ENCODE measurements at places on chromosomes 11 and 22.

DNA sequence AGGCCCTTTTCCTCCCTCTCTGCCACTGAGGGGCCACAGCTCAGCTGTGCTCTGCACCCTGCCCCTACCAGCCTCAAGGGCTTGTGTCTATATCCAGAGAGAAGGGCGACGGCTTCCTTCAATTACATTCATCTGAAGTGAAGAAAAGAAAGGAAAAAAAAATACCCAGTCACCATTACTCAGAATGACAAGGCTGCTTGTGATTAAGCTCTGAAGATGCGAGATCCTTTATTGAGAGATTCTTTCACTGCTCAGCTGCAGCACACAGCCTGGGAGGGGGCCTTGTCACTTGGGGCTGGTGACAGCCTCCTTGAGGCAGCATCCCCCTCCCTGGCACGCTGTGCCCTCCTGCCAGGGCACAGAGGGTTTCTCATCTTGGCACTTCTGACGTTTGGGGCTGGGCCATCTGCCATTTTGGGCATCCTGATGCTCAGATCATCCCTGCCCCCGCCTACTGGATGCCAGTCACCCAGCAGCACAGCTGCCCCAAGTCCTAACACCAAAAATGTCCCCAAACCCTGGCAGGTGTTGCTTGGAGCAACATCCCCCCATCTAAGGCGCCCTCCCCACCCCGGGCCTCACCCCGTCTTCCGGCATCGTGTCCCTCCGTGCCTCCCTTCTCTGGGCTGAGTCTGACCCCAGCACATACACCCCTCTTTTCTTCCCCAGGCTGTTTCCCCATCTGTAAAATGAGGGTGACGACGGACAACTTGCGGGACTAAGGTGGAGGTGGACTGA lies 1394.7 kb downstream of the BRD1 start:
- no peak for DNase-seq

- no peak for DNase-seq
Measured at GRCh38 chr22:30647536-30647935, 12.0 kb downstream of the SLC35E4 start.

GRCh38 chr11:120381401-120381800 lies 45.2 kb downstream of the ARHGEF12 start:
- DNase-seq, result no peak

DNA sequence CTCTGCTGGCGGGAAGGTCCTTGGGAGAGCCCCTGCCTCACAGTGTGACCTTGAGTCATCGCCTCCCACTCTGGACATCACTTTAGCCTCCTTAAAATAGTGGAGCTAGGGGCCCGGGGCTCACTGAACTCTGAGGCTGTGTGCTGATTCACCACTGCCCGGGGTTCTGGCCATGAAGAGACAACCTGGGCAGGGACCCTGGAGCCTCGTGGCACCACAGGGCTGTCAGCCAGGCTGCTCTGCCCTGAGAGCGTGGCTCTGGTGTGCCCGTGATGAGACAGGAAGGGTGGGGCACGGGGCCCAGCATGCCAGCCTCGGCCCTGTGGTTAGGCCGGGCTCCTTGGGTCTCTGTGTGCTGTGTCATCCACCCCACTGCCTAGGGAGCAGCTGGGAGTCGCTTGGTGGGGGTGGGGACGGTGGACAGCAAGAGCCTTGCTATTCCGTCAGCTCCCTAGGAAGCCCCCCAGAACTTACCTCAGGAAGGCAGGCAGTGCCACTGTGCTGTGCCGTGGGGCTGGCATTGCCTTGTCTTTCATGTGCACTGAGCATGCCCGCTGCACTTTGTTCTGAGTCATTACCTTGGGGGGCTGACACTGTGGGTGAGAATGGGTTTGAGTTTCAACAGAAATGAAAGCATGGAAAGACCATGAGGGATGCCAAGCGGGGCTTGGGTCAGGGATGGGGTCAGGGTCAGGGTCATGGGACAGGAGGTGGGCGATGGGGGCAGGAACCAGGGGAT lies 31.7 kb downstream of the TPCN2 start:
- no peak for DNase-seq

GRCh38 chr22:46660604-46661201 lies 40.5 kb downstream of the GRAMD4 start:
- peak; percentile 26 for DNase-seq

DNA sequence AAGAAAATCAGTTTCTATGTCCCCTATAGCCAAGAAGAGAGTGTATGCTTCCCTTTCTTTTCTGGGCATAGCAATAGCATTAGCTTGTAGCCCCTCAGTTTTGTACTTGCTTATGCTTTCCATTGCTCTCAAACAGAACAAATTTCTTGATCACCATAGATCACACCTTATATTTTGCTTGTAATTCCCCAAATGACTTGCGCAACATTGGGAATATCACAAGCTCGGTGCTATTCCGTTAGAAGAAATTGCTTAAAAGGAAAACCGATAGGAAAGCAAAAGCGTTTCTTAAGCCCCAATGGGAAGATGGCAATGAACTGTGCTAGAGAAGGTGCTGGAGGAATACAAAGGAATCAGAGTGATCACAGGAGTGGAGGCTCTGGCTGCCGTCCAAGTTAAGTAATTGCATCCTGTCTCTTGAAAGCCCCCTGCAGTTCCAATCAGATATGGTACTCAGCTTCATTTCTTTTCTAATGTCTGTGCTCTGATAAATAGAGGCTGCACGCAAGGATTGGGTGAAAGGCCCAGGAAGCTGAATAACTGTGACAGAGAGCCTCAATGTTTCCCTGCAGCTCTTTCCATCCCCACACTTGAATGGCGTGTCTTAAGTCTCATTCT lies 182.1 kb upstream of the KIRREL3 start:
- no peak for DNase-seq

- DNase-seq, result no peak
Measured at GRCh38 chr11:100682247-100682969, 4.7 kb upstream of the ARHGAP42 start.

DNA sequence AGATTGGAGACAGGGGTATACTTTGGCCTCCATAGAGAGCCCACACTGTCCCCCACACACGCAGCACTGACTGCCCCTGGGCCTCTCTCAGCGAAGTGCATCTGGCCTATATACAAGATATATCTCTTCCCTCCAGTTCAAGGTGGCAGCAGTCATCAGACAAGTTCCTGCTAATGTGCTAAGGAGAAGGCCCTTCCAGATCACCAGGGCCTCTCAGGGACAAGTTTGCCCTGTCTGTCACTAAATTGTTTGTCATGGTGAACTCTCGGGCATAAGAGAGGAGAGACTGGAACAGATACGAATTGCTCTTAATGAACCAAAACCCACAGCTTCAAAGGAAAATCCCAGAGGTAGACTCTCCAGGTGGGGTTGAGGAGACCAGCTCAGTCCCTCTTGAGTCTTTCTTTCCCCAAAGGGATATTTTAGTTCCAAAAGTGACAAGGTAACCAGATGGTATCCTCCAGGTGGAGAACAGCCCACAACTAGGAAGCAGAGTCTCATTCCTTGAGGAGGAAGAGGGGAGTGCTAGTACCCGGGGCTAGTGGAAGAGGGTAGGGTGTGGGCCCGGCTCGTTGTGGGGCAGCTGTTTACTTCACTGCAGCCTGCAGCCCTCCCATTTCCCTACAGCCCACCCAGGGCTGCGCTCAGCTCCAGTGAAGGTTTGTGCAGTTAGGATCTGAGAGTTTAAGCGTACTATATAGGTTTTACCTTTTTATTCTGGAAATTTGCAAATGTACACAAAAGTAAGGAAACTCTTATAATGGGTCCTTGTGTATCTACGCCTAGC lies 2.2 kb upstream of the SLC35C1 start:
- DNase-seq, result no peak

DNA sequence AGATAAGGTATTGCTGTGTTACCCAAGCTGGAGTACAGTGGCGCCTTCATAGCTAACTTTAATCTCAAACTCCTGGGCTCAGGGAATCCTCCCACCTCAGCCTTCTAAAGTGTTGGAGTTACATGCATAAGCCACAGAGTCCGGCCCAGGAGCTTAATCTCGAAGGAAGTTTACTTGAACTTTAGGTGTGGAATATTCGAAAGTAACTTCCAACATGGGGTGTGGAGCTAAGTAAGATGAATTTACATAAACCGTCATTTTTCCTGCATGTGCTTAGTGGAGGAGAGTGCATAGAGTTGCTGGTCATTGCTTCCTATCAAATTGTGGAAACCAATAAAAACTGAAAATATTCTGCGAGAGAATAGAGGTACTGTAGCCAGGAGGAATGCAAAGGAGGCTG lies 1.5 kb downstream of the ATG13 start:
- DNase-seq, result no peak

DNA sequence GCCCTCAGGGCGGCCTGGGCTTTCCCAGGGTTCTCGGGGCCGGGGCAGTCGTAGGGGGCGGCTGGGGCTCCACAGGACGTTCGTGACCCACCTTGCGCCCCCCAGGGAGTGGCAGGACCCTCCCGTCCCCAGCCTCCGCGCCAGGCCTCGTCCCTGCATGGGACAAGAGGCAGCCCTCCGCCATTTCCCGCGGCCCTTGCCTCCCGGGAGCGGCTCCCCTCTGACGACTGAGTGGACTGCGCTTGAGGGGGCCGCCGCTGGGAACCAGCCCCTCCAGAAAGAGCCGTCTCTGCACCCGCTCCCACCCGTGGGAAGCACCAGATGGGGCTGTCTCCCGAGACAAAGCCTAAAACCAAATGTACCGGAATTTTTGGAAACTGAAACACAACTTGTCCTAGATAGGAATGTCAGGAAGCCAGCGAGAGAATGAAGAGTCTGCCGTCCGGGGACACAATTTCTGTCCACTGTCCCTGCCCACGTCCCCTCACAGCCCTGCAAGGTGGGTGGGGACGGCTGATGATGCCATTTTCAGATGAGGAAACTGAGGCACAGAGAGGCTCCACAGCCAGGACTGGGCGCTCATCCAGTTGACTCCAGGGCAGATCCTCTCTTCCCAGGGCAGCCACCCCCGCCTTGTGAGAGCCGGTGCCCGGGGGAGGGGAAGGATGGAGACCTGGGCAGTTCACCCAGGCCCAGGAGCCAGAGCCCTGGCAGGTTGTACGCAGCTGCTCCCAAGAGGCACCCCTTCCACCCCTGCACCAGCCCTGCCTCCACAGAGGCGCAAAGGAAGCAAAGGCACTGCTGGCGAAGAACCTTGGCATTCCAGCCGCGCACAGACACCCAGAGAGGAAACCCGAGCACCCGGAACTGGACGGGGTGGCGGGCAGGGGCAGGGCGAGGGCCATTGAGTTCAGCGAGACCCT lies 18.1 kb upstream of the PICK1 start:
- DNase-seq, result no peak

DNA sequence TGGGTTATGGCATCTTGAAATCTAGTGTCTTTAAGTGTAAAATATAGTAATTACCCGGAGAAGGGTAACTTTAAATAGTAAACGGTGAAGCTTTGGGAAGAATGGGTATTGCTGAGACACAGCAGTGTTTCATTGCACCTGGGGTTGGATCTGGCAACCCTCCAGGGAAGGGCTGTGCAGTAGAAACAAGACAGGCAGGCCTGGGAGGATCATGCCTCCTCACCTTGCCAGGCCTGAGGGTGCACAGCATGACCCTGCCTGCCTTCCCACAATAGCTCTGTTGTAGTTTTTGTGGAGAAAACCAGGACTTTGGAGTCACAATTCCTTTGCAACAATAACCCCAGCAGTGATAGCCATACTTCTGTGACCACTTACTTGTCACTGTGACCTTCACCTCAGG lies 64.6 kb upstream of the ADSL start:
- no peak for DNase-seq

DNA sequence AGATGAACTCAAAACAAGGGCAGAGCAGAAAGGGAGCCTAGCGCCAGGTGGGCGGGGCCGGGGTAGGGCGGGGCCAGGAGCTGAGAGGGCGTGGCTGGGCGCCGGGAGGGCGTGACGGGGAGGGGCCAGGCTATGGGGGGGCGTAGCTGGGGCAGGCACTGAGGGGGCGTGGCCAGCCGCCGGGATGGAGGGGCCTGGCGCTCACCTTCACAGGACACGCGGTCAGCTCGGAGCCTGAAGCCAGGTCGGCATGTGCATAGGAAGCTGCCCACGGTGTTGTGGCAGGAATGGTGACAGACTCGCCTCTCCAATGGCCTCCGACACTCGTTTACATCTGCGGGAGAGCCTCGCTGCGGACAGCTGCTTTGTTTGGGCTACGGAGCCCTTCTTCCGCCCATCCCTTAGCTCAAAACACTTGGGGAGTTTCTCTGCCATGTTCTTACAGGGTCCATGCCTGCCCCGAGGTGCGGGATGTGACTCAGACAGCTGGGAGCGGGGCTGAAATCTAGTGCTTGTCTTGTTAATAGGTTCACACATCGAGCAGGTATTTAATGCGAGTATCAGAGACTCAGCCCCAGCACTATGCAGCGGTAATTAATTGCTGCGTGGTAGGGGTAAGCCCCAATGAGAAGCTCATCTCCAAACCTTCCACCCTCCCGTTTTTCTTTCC lies 13.4 kb downstream of the VWCE start:
- peak; percentile 2 for DNase-seq

GRCh38 chr11:78797559-78797958 lies 222.9 kb upstream of the NARS2 start:
- no peak for DNase-seq

- DNase-seq, result no peak
Measured at GRCh38 chr11:7486781-7487140, 1.5 kb downstream of the OLFML1 start.

- DNase-seq, result no peak
Measured at GRCh38 chr11:81365496-81365895, 1368.2 kb downstream of the FAM181B start.

- no peak for DNase-seq
Measured at GRCh38 chr22:41184679-41185078, 20.4 kb upstream of the L3MBTL2 start.

DNA sequence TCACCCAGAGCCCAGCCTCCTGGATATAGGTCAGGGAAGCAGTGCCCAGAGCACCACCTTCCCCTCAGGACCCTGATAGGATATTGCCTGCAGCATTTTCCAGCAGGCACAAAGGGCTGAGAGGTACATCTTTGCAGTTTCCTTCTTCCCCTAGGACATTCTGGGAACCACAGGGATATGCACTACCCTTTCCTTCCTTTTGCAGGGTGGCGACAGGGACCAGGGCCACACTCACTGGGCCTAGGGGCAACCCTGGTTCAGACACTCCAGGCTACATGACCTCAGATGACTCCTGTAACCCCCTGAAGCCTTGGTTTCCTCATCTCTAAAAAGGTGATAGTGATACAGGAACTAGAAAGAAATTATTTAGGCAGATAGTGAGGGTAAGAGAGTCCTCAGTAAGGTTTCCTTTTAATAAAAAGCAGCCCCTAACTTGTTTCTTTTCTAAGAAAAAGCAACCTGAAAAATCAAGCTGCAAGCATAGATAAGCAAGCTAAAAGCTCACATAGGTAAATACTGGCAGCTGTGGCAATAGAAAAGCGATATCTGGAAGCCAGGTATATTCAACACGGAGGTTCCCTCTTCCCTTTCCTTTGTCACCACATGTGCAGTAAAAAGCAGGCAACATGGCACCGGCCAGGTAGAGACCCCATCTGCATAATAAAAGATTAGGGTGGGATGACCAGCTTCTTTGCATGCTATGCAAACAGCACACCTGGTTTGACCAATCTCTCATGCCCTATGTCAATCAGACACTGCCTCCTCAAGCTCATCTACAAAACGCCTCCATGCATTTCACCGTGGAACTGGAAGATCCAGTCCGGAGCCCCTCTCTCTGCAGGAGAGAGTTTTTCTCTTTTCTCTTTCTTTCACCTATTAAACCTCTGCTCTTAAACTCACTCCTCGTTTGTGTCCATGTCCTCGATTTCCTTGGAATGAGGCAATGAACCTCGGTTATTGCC lies 13.2 kb upstream of the MRGPRX2 start:
- no peak for DNase-seq

All from activated CD4-positive, alpha-beta T cell treated with anti-CD3 and anti-CD28 coated beads, Interleukin-2, amount 50 U/mL, for 1 hour (primary cell).